CD4-positive, alpha-beta T cell treated with Interleukin-17A for 1 hour (primary cell): ENCODE measurements at places on chromosomes 16 and 17.

GRCh38 chr17:1022278-1023024, 25.5 kb downstream of the TIMM22 start:
- no peak for DNase-seq

DNA sequence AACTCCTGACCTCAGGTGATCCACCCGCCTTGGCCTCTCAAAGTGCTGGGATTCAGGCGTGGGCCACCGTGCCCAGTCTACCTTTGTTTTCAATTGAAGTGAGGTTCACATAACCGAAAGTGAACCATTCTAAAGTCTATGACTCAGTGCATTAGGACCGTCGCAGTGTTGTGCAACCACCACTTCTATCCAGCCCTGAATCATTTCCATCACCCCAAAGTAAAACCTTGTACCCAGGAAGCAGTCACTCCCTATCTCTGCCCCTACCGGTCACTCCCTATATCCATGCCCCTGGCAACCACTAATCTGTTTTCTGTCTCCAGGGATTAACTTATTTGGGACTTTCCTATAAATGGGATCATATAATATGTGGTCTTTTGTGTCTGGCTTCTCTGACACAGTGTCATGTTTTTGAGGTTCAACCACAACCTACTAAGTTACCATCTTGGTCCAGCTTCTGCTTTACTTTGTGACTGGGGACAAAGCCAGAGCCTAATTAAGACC, 28.3 kb upstream of the CDC42EP4 start:
- DNase-seq, result peak; percentile 9

DNA sequence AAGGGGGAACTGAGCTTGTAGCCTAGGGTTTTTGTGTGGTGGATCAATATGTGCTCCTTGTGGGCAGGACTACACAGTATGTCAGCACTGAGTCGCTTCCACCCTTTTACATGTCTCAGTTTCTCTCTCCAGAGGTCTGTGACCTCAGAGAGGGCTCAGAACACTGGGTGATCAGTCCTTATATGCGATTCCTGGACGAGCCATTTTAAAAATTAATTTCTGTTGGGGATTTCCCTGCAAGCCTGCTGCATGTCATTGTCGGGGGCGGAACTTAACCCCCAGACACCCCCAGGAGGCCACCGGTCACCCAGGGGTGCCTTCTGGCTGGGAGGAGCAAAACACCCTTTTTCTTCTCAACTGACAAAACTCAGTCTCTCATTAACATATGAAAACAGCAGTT, 14.1 kb downstream of the DHRS7B start:
- DNase-seq, result no peak

GRCh38 chr16:65671071-65671470, 549.2 kb upstream of the CDH11 start:
- no peak for DNase-seq

DNA sequence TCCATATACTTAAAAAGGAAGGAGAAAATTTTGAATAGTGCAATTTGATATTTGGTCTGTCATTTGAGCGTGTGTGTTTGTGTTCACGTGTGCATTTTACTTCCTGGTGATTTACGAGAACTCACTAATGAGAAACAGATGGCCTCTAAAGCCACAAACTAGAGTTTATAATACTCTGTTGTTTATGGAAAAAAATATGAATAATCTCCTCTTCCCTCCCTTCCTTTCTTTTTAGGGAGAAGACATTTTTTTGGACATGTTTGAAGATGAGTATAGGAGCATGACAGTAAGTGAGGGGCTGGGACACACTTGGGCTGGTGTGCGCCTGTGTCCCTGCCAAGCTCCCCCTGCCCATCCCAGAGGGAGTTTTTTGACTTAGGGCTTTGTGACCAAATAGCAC, 102.7 kb downstream of the CLEC16A start:
- DNase-seq, result no peak

DNA sequence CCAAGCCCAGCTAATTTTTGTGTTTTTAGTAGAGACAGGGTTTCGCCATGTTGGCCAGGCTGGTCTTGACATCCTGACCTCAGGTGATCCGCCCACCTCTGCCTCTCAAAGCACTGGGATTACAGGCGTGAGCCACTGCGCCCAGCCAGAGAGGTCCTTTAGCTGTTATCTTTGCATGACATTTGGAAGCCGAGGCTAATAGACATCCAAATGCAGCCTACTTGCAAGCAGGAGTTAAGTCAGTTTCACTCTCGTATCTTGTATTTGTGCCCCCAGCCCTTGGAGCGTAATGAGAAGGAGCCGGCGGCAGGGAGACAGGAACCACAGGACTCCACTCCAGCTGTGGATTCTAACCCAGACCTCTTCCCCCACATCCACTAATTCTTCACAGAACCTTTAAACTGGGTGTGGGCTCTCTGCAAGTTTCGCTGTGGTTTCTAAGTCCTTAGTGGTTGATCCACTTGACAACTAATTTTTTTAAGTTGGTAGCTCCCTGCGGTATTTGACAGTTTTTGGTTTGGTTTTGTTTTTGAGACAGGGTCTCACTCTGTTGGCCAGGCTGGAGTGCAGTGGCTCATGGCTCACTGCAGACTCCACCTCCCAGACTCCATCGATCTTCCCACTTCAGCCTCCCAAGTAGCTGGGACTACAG, 3.1 kb upstream of the CYTH1 start:
- peak; percentile 57 for DNase-seq

DNA sequence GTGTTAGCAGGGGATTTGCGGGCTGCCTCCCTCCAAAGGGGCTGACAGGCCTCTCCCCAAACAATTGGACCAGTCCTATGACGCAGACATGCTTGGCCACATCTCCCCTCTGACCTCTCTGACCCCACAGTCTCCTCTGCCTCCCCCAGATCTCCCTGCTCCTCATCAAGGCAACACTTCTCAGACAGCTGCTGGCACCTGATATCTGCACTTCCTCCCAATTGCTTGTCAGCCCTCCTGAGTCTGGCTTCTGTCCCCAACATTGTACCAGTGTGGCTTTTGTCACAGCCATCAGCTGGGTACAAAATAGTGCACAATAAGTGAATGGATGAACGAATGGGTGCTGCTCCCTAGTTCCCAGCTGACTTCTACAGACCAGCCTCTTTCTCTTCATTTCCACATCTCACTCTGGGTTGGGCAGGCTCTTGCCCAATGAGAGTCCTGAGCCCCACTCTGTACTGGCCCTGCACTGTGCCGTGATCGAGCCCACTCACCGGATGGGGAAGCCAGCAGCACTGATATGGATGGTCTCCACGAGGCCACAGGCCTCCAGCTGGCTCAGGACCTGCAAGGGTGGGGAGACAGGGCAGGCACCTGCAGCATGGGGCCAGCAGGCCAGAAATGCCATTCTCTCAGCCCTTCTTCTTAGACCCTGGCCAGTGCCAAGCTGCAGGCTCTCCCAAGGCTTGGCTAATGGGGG, 17.1 kb downstream of the ZNHIT3 start:
- no peak for DNase-seq

- DNase-seq, result no peak
These were observed 10.7 kb upstream of the ZNF423 start for GRCh38 chr16:49866595-49867071.

GRCh38 chr17:71486261-71486660, 634.6 kb upstream of the SOX9 start:
- no peak for DNase-seq

- no peak for DNase-seq
These were observed 108.9 kb upstream of the CIBAR2 start for GRCh38 chr16:85220964-85221731.

DNA sequence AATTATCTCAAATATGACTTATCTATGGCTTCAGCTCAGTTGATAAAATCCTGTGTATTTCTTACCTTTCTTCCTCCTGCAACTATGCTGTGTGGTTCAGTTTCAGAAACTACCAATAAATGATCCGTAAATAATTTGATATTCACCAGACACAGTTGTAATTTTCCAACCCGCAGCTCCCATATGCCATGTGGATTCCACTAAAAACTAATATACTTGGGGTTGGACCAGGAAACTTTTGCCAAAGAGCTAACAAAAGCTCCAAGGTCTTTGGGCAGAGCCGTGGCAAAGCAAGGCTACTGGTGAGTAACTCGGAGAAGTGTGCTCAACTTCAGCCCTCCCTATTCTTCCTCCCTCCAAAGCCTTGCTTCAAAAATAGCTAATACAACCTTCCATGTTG, 2.3 kb upstream of the CHST6 start:
- DNase-seq, result no peak

GRCh38 chr16:57798953-57799599, 3.2 kb downstream of the KIFC3 start:
- DNase-seq, result no peak

GRCh38 chr16:64339052-64339770, 782.7 kb downstream of the CDH11 start:
- no peak for DNase-seq

- DNase-seq, result no peak
These were observed 670.9 kb downstream of the TOX3 start for GRCh38 chr16:51875834-51876600.

GRCh38 chr17:66542967-66543520, 240.6 kb downstream of the PRKCA start:
- DNase-seq, result no peak

DNA sequence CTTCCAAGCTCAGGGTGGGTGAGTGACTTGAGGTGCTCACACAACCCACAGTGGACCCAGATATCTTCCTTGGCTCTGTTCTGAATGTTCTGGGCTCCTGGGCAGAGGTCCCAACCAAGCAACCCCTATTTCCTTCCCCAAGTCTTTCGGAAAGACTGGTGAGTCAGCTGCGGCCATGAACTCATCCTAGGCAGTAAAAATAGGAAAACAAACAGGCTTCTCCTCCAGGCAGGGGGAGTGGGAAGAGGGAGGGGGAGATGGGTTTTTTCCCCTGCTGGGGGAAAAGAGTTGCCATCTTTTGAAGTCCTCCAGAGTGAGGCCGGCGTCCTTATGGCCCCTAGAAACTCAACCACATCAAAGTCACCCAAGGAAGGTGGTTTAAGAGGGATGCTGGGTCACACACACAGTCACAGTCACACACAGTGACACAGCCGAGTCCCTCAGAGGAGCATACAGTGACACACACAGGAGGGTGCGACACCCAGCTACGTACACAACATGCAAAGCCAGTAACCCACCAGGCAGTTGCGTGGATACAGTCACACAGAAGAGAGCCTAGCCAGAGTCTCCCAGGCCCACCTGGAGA, 16.0 kb upstream of the DLX4 start:
- DNase-seq, result no peak

- DNase-seq, result no peak
These were observed 262.0 kb downstream of the CPPED1 start for GRCh38 chr16:12541672-12542071.

GRCh38 chr16:85608887-85609286, 4.2 kb upstream of the GSE1 start:
- no peak for DNase-seq

DNA sequence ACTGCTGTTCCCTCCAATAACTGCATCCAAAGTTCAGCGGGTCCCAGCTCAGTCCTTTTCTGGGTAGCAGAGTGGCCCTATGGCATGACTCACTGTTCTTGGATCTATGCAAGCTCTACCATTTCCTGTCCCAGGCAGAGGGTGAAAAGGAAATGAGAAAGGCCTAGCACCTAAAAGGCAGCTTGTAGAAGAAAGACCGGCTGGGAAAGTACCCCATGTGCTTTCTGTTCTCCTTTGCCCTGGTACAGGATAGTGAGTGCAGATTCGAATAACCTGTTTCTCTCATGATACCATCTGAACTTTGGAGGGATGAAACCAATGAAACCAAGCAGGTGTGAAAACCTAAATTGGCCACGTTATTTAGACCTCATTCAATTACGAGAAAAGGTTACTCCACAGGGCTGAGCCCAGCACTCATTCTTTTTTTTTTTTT, 12.7 kb upstream of the HASPIN start:
- DNase-seq, result peak; percentile 92

GRCh38 chr16:29649588-29650494, 13.2 kb upstream of the SPN start:
- no peak for DNase-seq

DNA sequence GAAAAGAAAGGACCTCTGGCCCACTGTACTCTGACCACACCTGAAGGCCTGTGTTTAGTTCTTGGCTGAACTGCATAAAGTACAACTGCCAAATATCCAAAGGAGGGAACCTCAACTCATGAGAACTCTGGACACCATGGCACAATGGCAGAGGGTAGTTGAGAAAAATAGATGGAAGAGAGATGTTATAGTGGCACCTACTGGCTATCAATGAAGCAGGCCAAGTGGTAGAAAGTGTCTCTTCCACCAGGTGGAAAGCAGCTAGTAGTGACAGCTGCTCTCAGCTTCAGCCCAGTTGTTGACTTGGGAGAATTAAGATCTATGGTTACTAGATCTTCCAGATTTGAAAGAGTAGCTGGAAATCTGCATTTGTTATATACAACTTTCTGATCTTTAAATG, 3.2 kb downstream of the MED31 start:
- DNase-seq, result peak; percentile 31

GRCh38 chr17:29568331-29569244, at the start of gene TP53I13:
TP53I13 (plus strand) TSS chr17:29568701; CDS start chr17:29568759, 58 bp downstream.
- peak; percentile 93 for DNase-seq

GRCh38 chr16:28210264-28210663, 1.5 kb downstream of the XPO6 start:
- DNase-seq, result no peak

DNA sequence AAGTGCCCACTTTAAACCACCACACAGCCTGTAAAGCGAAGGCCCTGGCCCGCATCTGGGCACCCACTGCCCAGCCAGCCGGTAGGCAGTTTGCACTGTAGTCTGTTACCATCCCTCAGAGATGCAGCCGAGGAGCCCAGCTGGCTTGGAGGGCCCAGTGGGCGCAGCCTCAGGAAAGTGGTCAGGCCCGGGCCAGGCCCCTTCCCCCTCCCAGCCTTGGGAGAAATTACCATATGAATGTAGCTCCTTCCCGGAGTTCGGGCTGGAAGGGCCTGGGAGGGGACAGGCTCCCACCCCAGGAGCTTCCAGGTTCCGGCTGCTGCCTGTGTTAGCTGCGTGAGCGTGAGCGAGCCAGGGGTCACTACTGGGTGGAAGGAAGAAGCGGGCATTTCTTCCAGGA, 325.4 kb downstream of the SEC14L1 start:
- no peak for DNase-seq

GRCh38 chr17:33962857-33963655, 292.0 kb upstream of the CCL2 start:
- no peak for DNase-seq

- DNase-seq, result no peak
These were observed 29.9 kb downstream of the ABR start for GRCh38 chr17:1149869-1150268.

DNA sequence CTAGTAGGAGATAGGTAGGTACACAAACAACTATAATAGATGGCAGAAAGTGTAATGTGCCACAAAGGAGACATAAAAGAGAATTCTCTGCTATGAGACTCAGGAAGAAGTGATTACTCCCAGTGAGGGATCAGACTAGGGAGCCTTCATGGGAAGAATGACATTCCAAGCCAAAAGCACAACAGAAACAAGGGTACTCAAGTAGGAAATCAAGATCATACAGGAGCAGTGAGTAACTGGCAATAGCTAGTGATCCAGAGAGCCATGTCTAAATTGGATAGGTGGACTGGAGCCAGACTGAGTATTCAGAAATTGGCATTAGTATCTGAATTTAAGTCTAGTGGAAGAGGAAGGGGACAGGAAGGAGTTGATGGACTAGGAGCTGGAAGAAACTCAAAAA, 10.7 kb downstream of the RFFL start:
- no peak for DNase-seq
